Thoracic aorta (tissue), 2 donors: ENCODE measurements at places on chromosomes 2 and 18. TPM values are rescaled to one million over a fixed set of nuclear protein-coding genes. Genes with fewer than 3 reads are reported as not detected.

GRCh38 chr2:176138526-176138922, 9.0 kb downstream of the HOXD8 start:
- H3K36me3 ChIP-seq: no peaks in the 10 kb centered on the region
- peaks cover 11% of the 10 kb centered on the region for H3K4me1 ChIP-seq
- no peak for DNase-seq
- no peak overlapping the region for H3K4me3 ChIP-seq

Gene ABCB11
- total RNA-seq: not detected

Gene ANKRD29
- 15.7 TPM for total RNA-seq

- no peaks in the 10 kb centered on the region for H3K4me1 ChIP-seq
- no peak overlapping the region for H3K27ac ChIP-seq
- H3K27me3 ChIP-seq: no peaks in the 10 kb centered on the region
- no peak overlapping the region for H3K4me3 ChIP-seq
Observed at GRCh38 chr2:53033411-53033810, 734.2 kb upstream of the CHAC2 start.

Gene REEP1
- total RNA-seq: 20.9 TPM

DNA sequence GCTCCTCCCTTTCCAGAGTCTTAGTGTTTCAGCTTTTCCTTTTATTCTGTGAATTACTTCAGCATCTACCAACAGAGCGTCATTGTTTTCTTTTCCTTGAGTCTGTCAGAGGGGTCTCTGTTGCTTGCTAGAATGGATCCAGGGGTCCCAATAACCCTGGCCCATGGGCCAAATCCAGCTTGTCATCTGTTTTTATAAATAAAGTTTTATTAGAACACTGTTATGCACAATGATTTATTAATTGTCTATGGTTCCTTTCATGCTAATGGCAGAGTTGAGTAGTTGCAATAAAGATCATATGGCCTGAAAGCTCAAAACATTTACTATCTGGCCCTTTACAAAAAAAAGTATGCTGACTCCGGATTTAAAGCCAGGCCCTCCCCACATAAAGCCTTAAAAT, 58.8 kb downstream of the MRPL35 start:
- no peak for DNase-seq
- H3K36me3 ChIP-seq: no peaks in the 10 kb centered on the region
- peaks cover 7% of the 10 kb centered on the region for H3K4me1 ChIP-seq
- no peak overlapping the region for H3K4me3 ChIP-seq
- no peak overlapping the region for H3K27ac ChIP-seq

DNA sequence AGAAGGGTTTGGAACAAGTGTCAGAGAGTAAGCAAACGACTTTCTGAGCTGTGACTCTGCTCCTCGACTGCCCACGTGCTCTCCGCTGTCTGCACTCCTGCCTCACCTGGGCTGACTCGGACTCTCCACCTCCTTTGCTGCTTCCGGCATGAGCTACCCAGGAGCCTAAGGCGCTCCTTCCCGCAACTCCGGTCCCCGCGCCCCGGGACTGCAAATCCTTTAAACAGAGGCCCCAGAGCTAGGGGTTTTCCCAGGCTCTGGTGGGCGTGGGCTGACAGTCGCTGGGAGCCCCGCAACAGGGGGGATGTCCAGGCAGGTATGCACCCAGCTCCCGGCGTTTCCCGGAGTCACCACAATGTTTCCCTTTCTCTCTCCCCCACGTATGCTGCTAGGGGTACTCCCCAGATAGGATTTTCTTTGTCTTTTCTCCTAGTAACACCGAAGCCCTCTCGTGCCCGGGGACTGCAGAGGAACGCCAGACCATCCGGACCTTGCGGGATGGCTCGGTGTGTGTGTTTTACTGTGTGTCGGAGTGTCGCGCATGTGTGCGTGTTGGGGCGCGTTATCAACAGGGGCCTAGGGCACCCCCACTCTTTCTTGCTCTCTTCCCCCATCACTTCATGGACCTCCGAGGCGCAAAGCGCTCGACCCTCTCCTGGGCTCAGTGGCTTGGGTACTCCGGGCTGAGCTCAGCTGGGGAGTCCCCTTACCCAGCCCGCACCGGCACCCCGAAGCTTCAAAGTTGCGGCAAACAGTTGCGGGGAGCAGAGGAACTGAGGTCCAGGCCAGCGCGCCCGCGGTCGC, 691 bp upstream of the THSD7B start:
- H3K4me3 ChIP-seq: peak overlapping the region; percentile 82
- no peaks in the 10 kb centered on the region for H3K27me3 ChIP-seq
- no peak for DNase-seq
- H3K4me1 ChIP-seq: peaks cover 5% of the 10 kb centered on the region
- no peaks in the 10 kb centered on the region for H3K36me3 ChIP-seq
- no peak overlapping the region for H3K27ac ChIP-seq

Gene DNER
- total RNA-seq: 0.27 TPM
